Activated gamma-delta T cell (primary cell): ENCODE measurements at places on chromosomes 7 and 10.

DNA sequence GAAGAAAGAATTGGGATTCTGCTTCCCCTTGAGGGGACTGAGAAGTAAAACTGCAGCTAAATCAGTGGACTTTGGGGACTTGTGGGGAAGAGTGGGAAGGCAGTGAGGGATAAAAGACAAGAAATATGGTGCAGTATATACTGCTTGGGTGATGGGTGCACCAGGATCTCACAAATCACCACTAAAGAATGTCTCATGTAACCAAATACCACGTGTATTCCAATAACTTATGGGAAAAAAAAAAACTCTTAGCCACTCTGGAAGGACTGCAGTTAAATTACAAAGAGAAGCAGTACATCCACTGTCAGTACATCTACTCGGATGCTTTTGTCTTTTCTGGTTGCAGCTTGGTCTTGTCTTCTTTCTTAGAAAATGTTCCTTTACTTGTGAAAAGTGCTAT, 27.4 kb upstream of the GOT1 start:
- no peak for DNase-seq

GRCh38 chr10:17062009-17062408, 67.6 kb downstream of the CUBN start:
- no peak for DNase-seq

GRCh38 chr7:137685433-137686164, 161.2 kb downstream of the DGKI start:
- DNase-seq = no peak

- DNase-seq = no peak
These were observed 32.9 kb upstream of the GRID1 start for GRCh38 chr10:86399514-86399878.

DNA sequence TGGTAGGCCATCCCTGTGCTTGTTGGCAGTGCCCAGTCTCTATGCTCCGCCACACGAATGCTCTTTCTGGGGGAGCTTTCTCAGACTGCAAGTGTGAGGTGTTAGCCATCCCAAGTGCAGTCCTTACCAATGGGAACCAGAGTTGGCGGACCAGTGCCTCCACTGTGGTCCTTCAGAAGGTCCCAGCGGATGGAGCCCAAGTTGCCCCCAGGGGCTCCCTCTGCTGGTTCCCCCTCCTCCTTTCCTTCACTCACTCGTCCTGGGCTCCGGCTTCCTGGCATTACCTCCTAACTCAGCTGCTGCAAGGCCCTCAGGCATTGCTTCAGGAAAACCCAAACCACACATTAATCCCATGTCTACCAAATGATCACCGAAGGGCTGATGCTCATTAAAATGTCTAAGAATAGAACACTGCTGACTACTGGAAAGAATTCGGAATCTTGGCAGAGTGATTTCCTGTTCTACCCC, 139.8 kb downstream of the CUBN start:
- DNase-seq = no peak

GRCh38 chr10:22534849-22535604, 179.4 kb downstream of the PIP4K2A start:
- no peak for DNase-seq

DNA sequence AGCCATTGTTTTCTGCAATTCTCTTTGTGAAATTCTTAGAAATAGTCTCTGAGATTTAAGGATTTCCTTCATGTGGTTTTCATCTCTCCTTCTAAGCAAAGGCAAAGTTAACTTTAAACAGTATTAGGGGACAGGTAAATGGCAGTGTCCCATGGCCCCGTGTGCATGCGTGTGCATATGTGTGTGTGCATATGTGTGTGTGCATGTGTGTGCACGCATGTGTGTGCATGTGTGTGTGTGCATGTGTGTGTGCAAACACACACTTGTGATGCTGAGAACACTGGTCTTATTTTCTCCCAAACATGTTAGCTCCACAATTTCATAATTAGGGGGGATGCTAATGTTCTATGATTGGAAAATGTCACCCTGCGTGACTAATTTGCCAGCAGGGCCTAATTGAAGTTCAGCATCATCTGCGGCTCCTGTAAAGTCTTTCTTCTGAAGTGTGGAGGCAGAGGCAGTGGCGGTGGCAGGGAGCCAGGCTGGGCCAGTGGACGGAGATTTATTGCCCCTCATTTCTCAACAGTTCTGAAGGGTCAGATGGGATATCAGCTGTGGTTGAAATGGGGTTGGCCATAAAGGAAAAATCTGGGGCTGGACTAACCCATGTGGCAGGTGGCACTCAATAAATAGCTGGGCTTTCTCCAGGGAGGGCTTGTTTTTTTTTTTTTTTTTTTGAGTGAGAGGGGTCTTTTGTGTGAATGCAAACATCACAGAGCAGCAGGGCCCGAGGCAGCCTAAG, 289.3 kb upstream of the PODXL start:
- DNase-seq = no peak

GRCh38 chr10:49114718-49115014, 656 bp downstream of the VSTM4 start:
- no peak for DNase-seq

GRCh38 chr10:112615269-112615668, 168.3 kb downstream of the VTI1A start:
- no peak for DNase-seq

- DNase-seq = no peak
These were observed 29.4 kb upstream of the GATAD1 start for GRCh38 chr7:92417913-92418312.

GRCh38 chr7:47456210-47456955, 125.5 kb downstream of the TNS3 start:
- no peak for DNase-seq

GRCh38 chr7:127901895-127902703, 129.1 kb downstream of the LRRC4 start:
- no peak for DNase-seq
